K562 (cell line): ENCODE measurements at places on chromosomes 12 and 14. TPM values are rescaled to one million over a fixed set of nuclear protein-coding genes. Genes with fewer than 3 reads are reported as not detected.

Gene P2RX7
- 0.40 TPM in 2 replicates for total RNA-seq

Gene DCN
- 2.3 and 2.4 TPM in 2 replicates for total RNA-seq

Gene PLCZ1
- not detected in 2 replicates for total RNA-seq

Gene CFAP251
- 17.2 and 18.2 TPM in 2 replicates for total RNA-seq
